Activated CD4-positive, alpha-beta T cell treated with anti-CD3 and anti-CD28 coated beads, Interleukin-10, Interleukin-2, amounts not matched to agents 100 ng/mL and 50 ng/mL, durations not matched to agents 16 hours and 8 hours (primary cell): ENCODE measurements at places on chromosomes 7 and 10.

DNA sequence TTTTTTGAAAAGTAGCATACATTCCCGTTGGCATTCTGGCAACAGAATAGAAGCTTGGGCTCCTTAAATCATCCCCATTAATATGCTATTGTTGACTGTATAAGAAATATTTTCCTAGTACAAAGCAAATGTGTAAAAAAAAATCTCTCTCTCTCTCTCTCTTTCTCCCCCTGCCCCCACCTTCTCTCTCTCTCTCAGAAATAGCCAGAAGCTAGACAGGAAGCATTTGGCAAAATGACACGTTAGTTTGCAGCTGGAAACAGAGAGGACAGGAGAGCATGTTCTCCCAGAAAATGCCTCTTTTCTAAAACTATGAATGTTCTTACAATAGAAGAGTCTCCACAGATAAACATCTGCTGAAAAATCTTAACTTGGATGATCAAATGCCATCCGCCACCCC is 59.6 kb upstream of the AKR1E2 start:
- no peak for DNase-seq

GRCh38 chr7:87213252-87213651 is 6.3 kb downstream of the TMEM243 start:
- DNase-seq: no peak

DNA sequence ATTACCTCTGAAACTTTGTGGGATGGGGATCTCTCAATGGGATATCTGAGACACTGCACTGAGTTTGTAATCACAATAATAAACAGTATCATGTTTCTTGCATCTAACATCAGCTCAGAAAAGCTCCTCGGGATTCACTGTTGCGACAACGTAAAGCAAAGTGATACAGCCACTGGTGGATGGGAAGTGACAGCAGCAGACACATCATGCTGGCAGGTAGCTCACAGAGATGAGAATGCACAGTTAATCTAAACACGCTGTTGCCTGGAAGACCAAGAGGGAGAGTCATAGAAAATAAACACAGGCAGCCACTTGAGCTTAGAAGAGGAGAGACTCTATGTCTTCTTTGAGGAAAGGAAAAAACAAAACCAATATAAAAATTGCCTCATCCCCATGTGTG is 513.8 kb downstream of the MAGI2 start:
- DNase-seq: no peak

DNA sequence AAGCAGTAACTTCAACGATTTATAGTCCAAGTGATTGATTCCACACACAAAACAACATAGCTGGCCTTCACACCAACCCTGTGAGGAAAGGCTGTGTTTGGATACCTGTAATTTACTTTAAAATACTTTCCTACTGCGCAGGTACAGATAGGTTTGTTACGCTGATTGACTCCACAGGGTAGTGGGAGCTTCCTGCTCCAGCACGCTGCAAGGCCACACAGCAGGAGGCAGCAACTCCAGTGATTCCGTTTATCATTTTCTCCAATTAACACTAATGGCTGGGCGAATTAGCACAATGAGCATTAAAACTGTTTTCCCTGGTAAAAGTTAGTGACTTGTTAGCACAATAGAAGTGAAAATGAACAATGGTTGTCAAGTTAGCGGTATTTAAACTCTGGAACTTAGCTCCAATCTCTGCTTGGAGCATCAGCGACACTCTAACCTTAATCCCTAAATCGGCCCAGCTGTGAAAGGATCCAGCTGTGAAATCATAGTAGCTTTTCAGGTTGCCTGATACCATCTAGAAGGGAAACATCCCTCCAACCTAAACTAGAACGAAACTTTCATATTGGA is 959 bp downstream of the DCLRE1C start:
- no peak for DNase-seq

GRCh38 chr10:3048119-3049019 is 19.0 kb upstream of the PFKP start:
- DNase-seq: no peak

DNA sequence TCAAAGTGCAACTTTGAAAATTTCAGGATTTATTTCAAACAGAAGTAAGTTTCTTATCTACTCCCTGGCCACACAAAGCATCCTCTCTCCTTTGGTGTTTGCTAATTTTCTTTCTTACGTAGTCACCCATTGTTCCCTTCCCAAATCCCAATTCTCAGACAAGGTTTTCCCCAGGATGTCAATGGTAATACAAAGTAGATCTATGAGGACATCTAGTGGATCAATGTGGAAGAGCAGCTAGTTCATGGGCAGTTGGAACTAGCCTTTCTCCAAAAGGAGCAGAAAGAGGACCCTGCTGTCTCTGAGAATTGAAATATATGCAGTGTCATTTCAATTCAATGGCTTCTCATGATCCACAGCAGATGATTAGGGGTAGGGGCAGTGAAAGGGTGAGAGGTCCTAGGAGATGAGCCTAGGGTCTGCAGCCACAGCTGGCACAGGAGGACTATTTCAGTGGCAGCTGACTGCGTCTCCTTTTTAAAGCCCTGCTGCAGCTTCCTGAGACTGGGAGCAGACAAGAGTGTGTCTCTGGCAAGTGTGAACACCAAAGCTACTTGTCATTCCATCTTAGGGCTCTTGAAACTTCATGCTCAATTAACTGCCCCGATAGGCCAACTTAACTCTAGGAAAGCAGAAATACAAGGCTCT is 632.6 kb downstream of the KCNMA1 start:
- peak; percentile 37 for DNase-seq

DNA sequence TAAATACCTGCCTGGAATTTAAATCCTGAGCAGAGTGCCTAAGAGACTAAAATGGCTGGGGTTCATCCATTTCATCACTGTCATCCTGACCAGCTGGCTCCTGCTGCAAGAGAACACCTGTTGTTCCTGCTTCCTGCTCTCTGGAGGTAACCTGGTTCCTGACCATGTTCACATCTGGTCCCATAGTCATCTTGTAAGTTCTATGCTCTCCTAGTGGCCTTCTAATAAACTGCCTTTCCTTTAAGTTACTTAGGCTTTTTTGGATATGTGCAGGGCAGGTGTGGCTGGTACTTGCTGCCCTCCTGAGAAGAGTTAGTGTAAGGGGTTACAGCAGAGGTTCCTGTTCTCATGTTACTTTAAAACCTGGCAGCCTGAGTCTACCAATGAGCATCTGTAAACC is 80.0 kb downstream of the NRCAM start:
- no peak for DNase-seq

- DNase-seq: no peak
Observed at GRCh38 chr10:17435953-17436352, 18.4 kb downstream of the ST8SIA6 start.

DNA sequence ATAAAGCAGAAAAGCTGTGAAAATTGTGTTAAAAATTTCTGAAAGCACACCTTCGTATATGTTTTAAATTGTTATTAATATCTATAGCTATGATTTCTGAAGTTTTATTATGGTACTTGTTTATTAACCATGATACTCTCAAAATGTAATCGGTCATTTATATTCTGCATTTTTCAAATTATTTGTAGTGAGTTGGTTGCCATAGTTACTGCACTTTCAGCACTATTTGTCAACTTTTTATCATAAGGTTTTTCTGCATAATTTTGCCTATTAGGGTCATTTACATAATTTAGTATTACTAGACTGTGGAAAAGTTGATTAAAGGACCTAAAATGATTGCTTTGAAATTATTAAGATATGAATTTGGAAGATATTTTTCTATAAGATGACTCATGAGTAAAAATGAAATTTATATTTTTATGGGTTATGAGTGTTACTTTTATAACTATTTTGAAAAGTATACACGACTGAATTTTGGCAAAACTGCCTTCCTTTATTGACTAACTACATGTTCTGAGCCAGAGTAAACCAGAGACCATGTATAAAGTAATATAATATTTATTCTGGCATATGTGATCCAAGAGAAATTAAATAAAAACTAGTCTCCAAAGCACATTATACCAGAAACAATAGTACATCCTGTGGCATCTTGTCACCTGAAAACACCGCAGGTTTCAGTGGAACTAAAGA is 7.9 kb upstream of the AGR2 start:
- no peak for DNase-seq

- DNase-seq: peak; percentile 15
Observed at GRCh38 chr7:88306590-88307048, at the start of gene STEAP4. STEAP4 (minus strand) TSS chr7:88306894; CDS start chr7:88284269, 22,625 bp downstream.

DNA sequence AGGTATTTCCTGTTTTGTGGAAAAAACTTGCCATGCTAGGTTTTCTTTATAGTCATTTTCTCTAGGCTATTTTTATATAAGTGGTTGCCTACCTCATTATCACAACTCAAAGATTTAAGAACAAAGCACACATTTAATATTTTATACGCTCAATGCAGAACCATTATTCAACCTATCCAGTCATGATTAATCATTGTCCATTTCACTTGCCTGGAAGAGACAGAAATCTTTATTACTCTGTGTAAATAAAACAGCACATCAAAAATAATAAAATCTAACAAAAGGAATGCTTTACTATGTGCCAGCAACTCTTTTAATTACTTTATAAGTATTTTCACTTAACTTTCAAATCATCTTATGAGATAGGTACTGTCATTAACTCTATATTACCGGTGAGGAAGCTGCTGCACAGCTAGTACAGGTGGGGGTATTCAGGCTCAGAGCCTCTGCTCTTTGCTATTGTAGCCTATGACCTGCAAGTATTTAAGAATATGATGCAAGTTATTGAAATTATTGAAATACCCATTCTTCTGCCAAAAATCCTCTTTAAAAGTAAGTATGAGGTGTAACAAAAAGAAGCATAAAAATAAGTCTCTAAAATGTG is 16.4 kb upstream of the TAS2R16 start:
- no peak for DNase-seq

DNA sequence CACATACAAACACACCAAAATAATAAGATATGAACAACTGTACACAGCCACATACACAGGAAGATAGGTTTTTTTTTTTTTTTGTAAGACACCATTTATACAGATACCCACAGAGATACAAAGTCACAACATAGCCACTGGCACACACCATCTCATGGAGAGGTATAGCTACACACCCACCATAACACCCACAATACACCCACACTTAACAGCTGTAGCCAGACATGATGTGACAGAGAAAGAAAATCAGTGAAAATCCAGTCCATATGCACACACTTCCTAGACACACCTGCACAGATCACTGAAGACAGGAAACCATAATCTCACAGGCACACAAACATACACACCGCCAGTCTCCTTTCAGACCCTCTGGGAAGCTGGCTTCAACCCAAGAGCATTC is 62.4 kb upstream of the PAX2 start:
- DNase-seq: no peak

- DNase-seq: no peak
Observed at GRCh38 chr10:129759214-129760002, 204.7 kb downstream of the EBF3 start.

DNA sequence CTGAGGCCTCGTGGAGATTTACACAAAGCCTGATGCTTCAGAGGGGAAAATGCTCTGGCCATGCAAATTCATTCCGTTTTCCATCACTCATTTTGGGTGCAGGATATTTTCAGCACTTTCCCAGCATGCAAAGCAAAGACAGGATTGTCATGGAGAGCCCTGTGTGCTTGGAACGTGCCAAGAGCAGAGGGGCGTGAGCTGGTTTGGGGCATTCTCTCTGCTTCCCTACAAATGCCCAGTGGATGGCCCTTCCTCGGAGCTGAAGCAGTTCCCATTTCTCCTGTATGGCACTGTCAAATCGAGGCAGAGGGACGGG is 164.1 kb downstream of the PRKAG2 start:
- DNase-seq: no peak

- DNase-seq: no peak
Observed at GRCh38 chr10:53135213-53135896, 362.8 kb upstream of the MBL2 start.

GRCh38 chr7:151276666-151277590 is 28.4 kb upstream of the SMARCD3 start:
- DNase-seq: peak; percentile 66

GRCh38 chr7:91348711-91349110 is 84.5 kb downstream of the FZD1 start:
- no peak for DNase-seq

DNA sequence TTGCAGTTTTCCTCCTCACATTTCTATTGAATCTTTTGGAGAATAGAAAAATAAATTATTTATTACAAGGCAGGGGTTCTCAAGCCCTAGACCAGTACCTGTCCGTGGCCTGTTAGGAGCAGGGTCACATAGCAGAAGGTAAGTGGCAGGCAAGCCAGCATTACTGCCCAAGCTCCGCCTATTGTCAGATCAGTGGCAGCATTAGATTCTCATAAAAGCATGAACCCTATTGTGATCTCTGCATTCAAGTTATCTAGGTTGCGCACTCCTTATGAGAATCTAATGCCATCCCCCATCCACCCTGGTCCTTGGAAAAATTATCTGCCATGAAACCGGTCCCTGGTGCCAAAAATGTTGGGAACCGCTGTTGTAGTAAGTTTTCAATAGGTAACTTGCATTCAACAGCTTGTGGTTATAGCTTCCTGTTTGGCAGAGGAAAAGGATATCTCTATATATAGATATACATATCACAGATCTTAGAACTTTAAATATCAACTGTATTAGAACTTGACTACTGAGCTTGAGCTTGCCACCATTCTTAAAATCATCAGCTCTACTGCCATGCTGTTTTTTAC is 165.1 kb downstream of the AHR start:
- no peak for DNase-seq

- DNase-seq: no peak
Observed at GRCh38 chr10:125843603-125844329, 20.4 kb downstream of the BCCIP start.
